ENCODE measurements at places on chromosomes 2 and 18. TPM values are rescaled to one million over a fixed set of nuclear protein-coding genes. Genes with fewer than 3 reads are reported as not detected.

DNA sequence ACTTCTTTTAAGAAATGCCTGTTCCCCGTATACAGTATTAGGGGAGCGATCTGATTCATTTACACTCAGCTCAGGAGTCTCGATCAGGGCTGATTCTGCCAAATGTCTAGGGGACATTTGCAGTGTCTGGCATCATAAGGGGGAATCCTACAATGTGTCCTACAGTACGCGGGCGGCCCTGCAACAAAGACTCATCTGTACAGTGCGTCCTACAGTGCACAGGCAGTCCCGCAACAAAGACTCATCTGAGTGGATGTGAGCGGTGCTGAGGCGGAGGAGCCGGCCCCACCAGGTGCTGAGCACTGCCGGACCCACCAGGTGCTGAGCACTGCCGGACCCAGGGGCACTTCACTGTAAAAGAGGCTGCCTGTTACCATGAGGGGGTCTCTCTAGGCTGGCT, 102.5 kb downstream of the FAM210A start:
- no peaks in the 10 kb centered on the region for H3K36me3 ChIP-seq
- DNase-seq, result no peak
- no peaks in the 10 kb centered on the region for H3K27me3 ChIP-seq
- no peak overlapping the region for H3K27ac ChIP-seq
- H3K4me3 ChIP-seq, result no peak overlapping the region

GRCh38 chr2:144006139-144006538, 513.8 kb downstream of the ZEB2 start:
- no peaks in the 10 kb centered on the region for H3K36me3 ChIP-seq
- no peaks in the 10 kb centered on the region for H3K27me3 ChIP-seq
- H3K27ac ChIP-seq, result no peak overlapping the region
- DNase-seq, result no peak
- no peak overlapping the region for H3K4me3 ChIP-seq

DNA sequence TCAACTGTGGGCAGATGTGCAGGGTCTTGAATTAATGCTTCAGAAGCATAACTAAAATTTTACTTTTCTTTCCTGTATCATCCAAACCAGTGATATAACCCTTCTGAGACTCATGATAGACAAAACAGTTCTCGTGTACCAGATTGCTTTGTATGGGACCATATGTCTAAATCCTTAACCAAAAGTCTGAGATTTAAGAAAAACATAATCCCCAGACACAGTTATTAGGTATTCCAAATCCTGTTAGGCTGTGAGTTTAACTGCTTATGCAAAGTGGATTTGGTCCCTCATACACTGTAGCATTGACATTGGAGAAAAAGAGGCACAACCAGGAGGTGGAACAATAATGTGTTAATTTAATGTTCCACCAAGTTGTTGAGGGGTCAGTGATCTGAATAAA, 235.0 kb downstream of the PMAIP1 start:
- no peak overlapping the region for H3K27ac ChIP-seq
- no peak overlapping the region for H3K4me3 ChIP-seq
- H3K4me1 ChIP-seq, result no peaks in the 10 kb centered on the region
- no peaks in the 10 kb centered on the region for H3K27me3 ChIP-seq
- no peak for DNase-seq
- H3K36me3 ChIP-seq, result no peaks in the 10 kb centered on the region

GRCh38 chr2:112923237-112923966, 12.4 kb downstream of the IL37 start:
- H3K27ac ChIP-seq, result no peak overlapping the region
- H3K36me3 ChIP-seq, result no peaks in the 10 kb centered on the region
- H3K4me1 ChIP-seq, result peaks cover 16% of the 10 kb centered on the region

DNA sequence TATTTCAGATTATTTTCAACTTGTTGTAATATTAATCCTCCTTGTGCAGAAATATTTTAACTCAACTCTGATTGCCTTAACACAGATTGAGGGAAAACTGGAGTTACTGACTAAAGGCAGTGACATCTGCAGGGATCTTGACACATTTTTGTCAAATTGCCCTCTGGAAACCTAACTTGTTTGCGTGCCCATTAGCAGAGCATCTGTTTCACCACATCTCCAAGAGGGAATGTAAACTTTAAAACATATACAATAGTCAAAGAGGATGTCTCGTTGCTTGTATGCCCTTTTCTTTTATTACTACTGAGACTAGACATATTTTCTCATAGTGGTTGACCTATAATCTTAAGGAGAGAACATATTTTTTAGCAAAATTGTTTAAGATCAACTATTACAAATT, 14.2 kb downstream of the INPP1 start:
- no peak for DNase-seq
- H3K36me3 ChIP-seq, result no peaks in the 10 kb centered on the region
- H3K27ac ChIP-seq, result no peak overlapping the region

GRCh38 chr18:12598181-12598930, 59.6 kb downstream of the SPIRE1 start:
- H3K27me3 ChIP-seq, result no peaks in the 10 kb centered on the region
- peaks cover 6% of the 10 kb centered on the region for H3K4me1 ChIP-seq
- H3K27ac ChIP-seq, result no peak overlapping the region

FSHR gene
- total RNA-seq, result not detected

DNA sequence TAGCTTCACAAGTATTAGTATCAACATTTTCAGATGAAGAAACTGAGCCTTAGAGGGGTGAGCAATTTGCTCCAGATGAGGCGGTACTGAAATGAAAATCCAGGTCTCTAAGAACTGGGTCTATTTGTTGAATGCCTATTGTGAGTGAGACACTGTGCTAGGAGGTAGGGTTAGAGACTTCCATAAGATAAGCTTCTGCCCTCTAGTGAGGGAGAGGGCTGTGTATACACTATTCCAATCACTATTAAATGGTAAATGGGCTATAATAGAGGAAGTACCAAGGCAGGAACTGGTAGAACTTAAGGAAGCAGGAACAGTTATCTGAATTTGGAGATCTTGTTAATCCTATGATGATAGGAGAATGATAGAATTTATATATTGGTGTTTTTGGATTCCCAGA, 23.6 kb upstream of the GLS start:
- H3K4me1 ChIP-seq, result no peaks in the 10 kb centered on the region
- no peak overlapping the region for H3K27ac ChIP-seq
- no peaks in the 10 kb centered on the region for H3K36me3 ChIP-seq
- no peaks in the 10 kb centered on the region for H3K27me3 ChIP-seq
- H3K4me3 ChIP-seq, result no peak overlapping the region

WNT6 gene
- not detected for total RNA-seq

GRCh38 chr2:210657874-210658273, 101.5 kb downstream of the CPS1 start:
- DNase-seq, result no peak
- H3K27me3 ChIP-seq, result no peaks in the 10 kb centered on the region
- H3K4me1 ChIP-seq, result no peaks in the 10 kb centered on the region
- no peaks in the 10 kb centered on the region for H3K36me3 ChIP-seq
- no peak overlapping the region for H3K4me3 ChIP-seq

GAD1 gene
- total RNA-seq, result not detected

Data from naive thymus-derived CD4-positive, alpha-beta T cell (primary cell).